Activated naive CD4-positive, alpha-beta T cell (primary cell): ENCODE measurements at places on chromosomes 4 and X.
A peak's percentile ranks its signal among the peaks of the same experiment; 100 is the strongest.

- no peak for DNase-seq
These were observed 113.8 kb upstream of the WDR17 start for GRCh38 chr4:175951794-175952193.

GRCh38 chr4:84849051-84849640 lies 117.3 kb downstream of the WDFY3 start:
- DNase-seq, result no peak

DNA sequence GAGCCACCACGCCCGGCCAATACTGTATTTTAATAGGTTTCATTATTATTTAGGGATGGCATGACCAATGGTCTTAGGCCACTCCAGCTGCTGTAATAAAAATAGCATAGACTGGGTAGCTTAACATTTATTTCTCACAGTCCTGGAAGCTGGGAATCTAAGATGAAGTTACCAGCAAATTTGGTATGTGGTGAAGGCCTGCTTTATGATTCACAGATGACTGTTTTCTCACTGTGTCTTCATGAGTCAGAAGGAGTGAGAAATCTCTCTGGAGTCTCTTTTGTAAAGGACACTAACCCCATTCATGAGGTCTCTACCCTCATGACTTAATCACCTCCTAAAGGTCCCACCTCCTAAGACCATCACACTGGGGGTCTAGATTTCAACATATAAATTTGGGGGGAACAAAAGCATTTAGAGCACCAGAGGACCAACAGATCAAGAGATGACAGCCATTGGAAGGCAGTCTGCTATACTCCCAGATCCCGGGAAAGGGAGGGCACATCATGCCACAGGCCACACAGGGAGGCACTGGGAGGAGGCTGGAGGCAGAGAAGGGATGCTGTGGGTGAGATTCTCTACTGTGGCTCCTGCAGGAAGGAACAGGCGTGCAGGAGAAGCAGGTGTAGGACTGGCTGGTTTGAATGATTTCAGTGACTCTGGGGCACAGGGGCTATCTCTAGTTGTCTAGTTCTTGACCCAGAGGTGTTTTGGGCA lies 335.8 kb upstream of the SFRP2 start:
- DNase-seq, result no peak

DNA sequence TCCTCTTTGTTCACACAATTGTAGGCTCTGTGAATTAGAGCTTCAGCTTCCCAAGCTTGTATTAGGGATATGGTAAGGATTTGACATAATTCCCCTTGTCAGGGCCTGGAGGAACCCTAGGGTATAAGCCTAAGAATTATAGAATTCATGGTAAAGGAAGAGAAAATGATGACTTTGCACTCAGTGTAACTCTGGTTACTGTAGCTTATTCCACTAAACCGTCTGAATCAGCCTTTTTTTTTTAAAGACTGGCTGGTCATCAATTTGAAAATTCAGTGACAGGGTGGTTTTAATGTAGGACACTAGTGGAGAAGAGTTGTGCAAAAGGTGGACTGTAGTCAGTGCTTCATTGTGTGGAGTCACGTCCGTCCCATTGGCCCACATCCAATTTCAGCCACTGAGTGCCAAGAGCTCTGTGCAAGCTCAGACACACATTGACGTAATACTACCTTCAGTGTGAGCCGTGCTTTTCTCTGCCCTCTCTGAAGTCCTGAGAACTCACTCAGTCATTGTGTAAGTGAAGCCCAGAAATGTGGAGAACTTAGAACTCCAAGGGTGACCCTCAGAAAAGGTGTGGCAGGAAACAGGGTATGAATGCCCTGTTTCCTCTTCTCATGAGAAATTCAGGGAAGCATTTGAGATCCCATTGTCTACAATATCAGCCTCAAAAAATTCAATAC lies 449.8 kb downstream of the C4orf33 start:
- no peak for DNase-seq

GRCh38 chrX:19715711-19716638 lies 171.4 kb downstream of the SH3KBP1 start:
- no peak for DNase-seq

- DNase-seq, result no peak
These were observed 102.1 kb downstream of the CPZ start for GRCh38 chr4:8694651-8695151.

GRCh38 chrX:109952985-109953905 lies 49.7 kb upstream of the TMEM164 start:
- DNase-seq, result no peak

GRCh38 chrX:40144576-40144975 lies 46.8 kb upstream of the BCOR start:
- DNase-seq, result no peak

- DNase-seq, result no peak
These were observed 158.6 kb downstream of the STPG2 start for GRCh38 chr4:97984545-97985131.

- DNase-seq, result no peak
These were observed 85.3 kb upstream of the HS3ST1 start for GRCh38 chr4:11514003-11514402.

DNA sequence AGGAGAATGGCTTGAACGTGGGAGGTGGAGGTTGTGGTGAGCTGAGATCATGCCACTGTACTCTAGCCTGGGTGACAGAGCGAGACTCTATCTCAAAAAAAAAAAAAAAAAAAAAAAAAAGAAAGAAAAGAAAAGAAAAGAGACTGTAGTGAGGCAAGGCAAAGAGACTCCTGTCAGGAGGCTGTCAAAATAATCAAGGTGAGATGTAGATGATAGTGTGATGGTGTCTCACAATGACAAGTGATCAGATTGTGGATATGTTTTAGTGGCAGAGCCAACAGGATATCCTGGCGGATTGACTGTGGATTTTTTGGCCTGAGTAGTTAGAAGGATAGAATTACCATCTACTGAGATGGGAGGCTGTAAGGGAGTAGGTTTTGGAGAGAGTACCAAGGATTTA lies 12.6 kb downstream of the TRPC5OS start:
- no peak for DNase-seq

DNA sequence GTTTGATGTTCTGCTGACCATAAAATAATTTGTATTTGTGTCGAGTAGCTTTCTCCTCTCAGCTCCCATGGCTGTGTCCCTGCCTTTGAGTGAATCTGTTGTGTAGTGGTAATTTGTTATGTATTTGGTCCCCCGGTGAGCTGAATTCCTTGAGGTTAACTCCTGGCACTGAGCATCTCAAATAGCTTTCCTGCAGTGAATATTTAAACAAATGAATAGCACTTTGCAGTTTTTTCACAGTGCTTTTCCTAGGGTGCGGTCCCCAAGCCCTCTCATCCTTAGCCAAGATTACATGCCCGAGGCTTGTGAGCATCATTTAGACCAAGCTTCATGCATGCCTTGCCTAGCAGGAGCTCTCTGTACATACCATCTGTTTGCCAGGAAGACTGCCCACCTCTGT lies 74.2 kb downstream of the CLDN34 start:
- no peak for DNase-seq

DNA sequence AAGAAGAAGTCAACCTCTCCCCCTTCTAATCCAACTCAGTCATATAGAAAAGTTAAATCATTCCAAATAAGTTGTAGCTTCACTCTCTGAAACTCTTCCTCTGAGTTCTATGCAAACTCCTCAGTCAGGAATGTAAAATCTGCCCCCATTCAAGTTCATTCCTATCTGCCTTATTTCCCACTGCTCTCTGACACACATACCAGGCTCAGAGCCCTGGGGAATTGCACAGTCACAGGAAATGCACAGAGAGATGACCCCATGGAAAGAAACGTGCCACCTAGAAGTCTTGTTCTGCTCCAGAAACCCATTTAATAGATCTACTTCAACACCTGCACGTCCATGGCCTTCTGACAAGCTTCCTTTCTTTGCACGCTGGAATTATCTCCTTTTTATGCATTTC lies 236.0 kb upstream of the VCX3A start:
- DNase-seq, result no peak

DNA sequence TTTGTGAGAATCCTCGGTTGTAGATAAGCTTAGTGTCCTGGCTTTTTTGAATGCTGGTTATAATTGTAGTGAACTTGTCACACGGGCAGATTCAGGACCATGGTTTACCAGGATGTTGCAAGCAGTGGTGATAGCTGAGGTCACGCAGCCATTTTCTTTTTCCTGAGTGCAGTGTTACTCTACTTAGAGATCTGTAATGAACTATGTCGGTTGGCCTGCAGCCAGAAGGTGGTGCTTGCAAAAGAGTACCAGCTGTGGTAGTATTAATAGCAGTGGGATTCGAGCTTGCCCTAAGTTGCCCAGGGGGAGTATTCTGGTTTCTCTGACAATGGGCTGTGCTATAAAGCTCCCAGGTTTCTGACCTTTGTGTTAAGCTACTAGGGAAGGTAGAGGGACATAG lies 368.9 kb downstream of the SLITRK2 start:
- no peak for DNase-seq

- DNase-seq, result no peak
These were observed 213.3 kb downstream of the ANKRD50 start for GRCh38 chr4:124499261-124499660.

GRCh38 chrX:71118985-71119535 lies 664 bp downstream of the MED12 start:
- no peak for DNase-seq

DNA sequence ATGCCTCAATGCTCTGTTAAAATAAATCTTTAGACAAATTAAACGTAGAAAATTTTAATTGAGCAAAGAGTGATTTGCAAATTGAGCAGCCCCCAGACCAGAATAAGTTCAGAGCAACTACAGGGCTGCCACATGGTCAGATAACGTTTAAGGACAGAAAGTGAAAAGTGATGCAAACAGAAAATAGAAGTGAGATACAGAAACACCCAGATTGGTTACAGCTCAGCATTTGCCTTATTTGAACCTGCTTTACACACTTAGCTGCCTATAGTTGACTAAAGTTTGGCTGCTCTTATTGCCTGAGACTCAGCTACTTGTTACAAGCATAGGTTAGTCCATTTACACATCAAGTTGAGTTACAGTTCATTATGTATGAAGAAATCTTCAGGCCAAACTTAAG lies 1800.8 kb upstream of the PCDH10 start:
- DNase-seq, result no peak

- DNase-seq, result no peak
These were observed 200.2 kb downstream of the CLCN4 start for GRCh38 chrX:10356979-10357378.

GRCh38 chr4:147732518-147733235 lies 789 bp downstream of the ARHGAP10 start:
- no peak for DNase-seq

GRCh38 chrX:35461164-35461563 lies 337.0 kb upstream of the MAGEB16 start:
- DNase-seq, result no peak

GRCh38 chrX:131614241-131614640 lies 70.4 kb downstream of the OR13H1 start:
- DNase-seq, result no peak

DNA sequence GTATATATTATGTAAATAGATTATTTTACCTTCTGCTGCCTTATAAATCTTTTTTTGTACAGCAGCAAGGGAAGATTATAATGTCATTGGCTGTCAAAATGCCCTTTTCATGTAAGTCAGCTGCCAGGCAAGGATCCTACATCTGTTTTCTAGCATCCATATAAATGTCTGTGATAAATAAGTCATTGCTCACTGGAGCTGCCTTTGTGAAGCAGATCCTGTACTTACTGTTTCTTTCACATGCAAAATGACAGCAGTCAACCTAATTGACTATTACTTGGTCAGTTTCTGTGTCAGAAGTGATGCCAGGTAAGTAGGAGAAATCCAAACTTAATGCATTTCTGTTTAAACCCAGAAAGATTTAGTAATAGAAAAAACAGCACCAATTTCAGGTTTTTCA lies 620.7 kb downstream of the RPA4 start:
- DNase-seq, result no peak

- no peak for DNase-seq
These were observed 62.6 kb upstream of the MTNR1A start for GRCh38 chr4:186617921-186618320.

DNA sequence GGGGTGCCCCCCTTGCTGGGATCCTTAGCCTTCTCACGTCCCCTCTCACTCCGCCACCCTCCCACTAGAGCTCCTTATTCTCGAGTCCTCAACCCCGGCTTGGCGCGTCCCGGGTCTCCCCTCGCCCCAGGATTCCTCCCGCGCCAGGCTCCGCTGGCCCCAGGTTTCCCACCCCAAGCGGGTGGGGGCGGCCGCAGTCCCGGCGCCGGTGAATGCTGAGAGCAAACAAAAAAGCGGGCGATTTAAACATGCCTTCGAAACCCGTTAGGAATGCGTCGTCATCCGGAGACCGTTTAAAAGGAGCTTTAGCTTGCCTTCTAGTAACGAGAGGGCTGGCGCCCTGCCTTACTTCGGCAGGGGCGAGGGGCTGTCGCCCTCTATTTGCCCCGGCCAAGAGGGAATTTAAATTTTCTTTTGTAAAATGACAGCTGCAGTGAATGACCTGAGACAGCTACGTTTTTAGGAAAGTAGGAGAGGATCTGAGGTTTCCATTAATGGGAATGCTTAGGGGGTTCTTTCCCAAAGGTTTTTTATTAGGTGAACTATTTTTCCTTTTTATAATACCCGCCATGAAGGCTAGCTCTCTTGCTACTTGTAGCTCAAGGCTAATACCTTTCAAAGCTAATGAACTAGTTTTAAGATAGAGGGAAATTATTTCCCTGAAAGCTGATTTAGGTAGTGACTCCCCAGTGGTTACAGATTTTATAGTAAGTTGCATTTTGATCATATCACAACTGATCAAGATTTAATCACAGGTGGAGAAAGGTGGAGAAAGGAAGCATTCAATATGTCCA lies 3.1 kb downstream of the JADE1 start:
- DNase-seq, result peak; percentile 14

DNA sequence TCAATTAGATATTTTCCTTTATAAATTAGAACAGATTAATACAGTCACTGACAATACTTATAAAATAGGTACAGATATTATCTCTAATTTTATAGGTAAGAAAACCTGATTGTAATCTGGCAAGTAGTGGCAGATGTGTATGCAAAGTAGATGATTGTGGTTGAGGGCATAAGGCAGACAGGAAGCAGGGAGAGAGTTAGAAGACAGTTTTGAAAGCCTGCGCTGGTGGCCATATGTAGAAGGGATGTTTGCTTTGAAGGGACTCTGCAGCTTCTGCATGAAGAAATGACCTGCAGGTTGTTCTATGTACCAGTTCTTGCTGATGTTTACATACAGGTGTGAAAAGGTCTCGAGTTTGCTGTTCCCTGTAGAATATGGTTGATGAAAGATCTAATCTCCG lies 416.3 kb upstream of the SLIT2 start:
- no peak for DNase-seq

- no peak for DNase-seq
These were observed 110.5 kb upstream of the ZNF518B start for GRCh38 chr4:10567766-10568165.

DNA sequence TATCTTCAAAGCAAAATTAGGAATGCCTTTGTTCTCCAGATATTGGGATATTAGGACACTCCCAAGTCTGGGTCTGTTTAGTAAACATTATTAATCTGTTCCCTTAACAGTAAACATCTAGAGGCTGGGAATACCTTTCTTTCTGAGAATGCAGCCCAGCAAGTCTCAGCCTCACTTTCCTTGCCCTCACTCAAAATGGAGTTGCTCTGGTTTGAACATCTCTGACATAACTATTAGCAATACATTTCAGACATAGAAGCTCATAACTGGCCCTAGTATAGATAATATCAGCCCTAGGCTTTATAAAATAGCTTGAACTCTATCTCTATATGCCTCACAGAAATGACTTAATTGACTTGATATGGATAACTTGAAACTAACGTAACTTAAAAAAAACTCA lies 299.8 kb downstream of the SPATA18 start:
- DNase-seq, result no peak

- DNase-seq, result no peak
These were observed 179.0 kb downstream of the CEP135 start for GRCh38 chr4:56127716-56128115.
